ENCODE measurements at places on chromosomes 3 and 15.
A peak's percentile ranks its signal among the peaks of the same experiment; 100 is the strongest.

DNA sequence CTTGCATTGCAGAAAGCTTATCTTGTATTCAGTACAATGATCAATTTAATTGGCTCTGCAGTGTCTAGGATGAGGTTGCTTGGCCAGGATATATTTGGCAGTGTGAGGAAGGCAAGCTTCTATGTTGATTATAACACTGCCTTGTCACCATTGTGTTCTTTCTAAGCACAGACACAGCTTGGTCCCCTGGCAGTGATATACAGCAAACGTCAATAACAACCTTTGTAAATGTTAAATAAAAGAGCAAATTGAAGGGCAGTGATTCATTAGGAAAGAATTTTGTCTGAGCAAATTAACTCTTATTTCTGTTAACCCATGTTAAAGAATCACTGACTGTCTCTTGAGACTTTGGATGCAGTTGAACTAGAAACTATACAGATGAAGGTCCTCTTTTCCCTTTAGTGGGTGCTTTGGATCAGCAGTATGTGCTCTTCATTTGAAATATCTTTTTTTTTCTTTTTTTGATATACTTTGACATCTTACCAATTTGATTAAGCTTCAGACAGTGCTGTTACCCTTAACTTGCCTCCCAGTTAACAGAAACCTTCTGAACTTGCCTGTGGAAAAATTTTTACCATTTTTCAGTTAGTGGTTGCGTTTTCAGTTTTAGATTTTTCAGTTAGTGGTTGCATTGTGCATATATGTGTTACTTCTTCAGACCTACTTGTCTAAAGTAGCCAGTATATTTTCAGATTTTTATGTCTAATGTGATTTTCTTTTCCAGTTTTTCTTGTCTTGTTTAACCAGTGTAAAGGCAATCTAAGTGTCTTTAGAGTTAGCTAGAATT is 199.8 kb downstream of the TCF12 start:
- DNase-seq = no peak

GRCh38 chr3:179323197-179324110 is 623 bp downstream of the ZNF639 start:
- DNase-seq = peak; percentile 66

DNA sequence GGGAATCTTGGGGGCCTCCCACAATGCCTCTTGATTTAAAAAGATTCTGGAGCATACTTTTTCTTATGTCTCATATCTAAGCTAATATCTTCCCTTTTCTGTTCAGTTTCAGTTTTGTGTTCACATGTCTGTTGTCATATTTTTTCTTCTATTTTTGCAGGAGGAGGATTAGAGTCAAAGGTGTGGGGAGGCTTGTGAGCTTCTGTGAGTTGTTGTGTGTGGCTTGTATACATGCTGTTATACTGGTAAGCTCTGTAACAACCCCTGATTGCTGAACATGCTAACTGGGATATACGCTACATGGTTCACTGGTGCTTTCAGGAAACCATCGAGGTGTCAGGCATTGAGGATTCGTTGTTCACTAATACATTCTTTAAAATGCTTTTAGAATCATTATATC is 83.5 kb downstream of the SLC25A26 start:
- no peak for DNase-seq

GRCh38 chr3:31785286-31785685 is 195.8 kb downstream of the OSBPL10 start:
- DNase-seq = no peak

GRCh38 chr15:83123529-83123928 is 16.1 kb downstream of the TM6SF1 start:
- DNase-seq = no peak

- DNase-seq = peak; percentile 70
These were observed 14.6 kb downstream of the XIRP1 start for GRCh38 chr3:39177708-39178332.

DNA sequence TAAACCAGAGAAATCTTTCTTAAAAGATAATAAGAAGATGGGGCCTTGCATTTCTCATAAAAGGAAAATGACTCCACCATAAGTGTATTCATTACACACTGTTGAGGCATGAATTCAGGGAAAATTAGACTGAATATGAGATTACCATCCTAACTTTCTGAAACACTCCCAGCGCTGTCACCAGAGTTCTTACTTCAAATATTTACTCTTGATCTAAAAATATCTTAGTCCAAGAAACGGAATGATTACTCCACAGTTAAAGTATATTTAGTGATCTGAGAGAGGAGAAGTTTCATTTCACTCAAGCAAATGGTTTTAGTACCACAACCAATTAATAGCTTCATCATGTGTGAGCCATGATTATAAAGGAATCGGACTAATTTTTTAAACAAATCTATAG is 300.3 kb downstream of the ZBTB20 start:
- no peak for DNase-seq

GRCh38 chr3:138314751-138315150 is 14.9 kb downstream of the NME9 start:
- no peak for DNase-seq

- DNase-seq = no peak
These were observed 78.4 kb upstream of the WNT5A start for GRCh38 chr3:55565521-55565920.

GRCh38 chr15:37099319-37100108 is 835 bp downstream of the MEIS2 start:
- DNase-seq = no peak

- DNase-seq = no peak
These were observed 38.3 kb upstream of the INO80 start for GRCh38 chr15:41154412-41154811.

DNA sequence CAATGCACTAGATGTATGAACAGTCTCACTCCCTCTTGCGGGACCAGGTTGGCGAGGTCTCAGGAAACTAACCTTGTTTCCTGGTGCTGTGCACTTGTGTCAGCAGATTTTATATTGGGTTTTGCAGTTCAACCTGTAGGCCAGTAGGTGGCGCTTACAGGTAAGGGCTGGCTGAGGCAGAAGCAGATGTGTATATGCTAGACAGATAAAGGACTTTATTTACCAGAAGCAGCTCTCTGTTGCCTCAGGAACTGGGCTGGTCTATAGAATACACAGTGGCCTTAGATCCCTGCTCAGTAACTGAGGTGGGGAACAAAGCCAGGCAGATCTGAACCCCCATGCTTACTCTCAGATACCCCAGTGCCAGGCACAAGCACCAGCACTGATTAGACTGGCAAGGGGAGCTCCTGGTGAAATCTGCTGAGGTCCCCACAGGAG is 296.8 kb downstream of the DOCK3 start:
- DNase-seq = peak; percentile 45

DNA sequence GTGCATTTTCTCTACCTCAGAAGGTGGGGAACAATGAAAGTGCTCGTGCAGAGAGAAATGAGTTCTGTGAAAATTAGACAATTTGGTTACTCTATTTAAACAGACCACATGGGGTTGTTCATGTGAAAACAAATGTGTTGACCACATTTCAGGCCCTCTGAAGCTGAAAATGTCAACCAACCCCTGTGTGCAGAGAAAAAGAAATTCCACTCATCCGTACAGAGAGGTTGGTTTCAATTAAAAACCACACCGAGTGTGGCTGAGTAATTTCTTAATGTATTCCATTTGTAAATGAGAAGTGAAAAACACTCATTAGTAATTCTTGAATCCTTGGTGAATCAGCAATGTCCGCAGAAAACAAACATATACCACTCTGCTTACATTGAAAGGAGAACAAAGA is 46.9 kb upstream of the SLC7A14 start:
- no peak for DNase-seq

DNA sequence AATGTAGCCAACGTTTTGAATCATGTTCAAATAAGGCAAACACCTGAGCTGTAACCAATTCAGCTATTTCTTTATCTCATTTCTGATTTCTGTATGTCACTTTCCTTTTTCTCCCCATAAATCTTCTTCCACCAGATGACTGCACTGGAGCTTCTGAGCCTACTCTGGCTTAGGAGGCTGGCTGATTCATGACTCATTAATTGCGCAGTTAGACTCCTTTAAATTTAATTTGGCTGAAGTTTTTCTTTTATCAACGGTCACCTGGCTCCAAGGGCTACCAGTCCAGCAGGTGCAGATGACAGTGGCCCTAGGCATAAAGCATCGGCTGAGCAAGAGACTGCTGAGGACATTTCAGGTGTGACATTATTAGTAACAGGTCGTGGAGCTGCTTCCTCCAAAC is 39.6 kb upstream of the ITGA11 start:
- no peak for DNase-seq

- DNase-seq = no peak
These were observed 108.6 kb downstream of the TMEM266 start for GRCh38 chr15:76168237-76168984.

DNA sequence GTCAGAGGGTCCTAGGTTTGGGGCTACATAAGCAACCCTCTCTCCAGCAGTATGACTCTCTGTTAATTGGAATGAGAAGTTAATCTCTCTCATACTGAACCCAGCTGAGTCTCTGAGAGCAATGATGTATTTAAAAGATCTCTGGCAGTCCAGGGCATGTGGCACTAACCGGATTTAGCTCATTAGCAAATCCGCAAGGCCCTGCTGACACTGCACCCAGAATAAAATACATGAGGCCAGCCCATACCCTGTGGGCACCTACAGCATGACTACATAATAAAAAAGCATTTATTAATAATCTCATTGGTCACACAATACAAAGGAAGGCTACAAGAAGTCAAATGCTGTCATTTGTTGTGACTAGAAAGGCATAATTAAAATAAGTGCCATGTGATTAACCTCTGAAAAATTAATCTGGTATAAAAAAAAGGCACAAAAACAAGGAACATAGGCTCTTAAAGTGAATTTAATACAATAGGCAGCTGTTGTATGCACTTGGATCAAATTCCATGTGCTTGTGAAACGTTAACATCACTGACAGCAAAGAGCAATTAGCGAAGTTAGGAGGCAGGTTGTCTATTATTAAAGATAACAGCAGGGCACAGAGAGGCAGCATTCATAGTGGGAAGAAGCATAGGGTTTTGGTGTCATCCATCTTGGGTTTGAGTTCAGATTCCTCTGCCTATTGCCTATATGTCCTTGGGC is 381.2 kb downstream of the WDR72 start:
- no peak for DNase-seq

DNA sequence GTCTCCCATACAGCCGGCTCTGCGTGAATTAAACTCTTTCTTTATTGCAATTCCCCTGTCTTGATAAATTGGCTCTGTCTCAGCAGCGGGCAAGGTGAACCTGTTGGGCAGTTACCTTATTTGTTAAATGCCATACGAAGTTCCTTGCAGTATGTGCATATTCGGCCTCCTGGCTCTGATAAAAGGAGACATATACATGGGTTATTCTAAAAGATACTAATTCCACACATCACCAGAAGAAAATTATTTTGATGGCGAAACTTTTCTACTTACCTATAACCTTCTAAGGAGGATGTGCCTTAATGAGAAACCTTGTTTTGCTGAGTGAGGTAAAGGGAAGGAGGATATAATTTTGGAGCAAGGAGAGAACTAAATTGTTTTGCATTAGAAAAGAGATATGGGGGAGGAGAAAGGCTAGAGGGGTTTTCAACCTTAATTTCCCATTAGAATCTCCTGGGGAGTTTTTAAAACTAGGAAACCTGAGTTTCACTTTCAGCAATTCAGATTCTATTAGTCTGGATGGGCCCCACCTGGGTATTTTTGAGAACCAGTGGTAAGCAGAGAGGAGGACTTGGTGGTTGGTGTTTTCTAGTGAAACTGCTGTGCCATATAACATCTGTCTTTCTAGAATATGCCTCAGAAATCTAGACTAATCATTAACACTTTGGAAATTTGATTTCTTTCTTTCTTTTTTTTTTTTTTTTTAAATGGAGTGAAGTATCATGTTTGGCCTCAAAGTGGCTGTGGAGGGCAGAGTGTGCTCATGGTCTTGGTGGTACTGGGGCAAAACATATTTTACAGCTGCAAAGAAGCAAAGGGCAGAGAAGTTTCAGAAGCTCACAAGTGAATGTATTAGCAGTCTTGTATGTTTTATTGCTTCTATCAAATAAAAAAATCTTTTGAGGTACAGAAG is 23.0 kb downstream of the NANOGP8 start:
- no peak for DNase-seq

DNA sequence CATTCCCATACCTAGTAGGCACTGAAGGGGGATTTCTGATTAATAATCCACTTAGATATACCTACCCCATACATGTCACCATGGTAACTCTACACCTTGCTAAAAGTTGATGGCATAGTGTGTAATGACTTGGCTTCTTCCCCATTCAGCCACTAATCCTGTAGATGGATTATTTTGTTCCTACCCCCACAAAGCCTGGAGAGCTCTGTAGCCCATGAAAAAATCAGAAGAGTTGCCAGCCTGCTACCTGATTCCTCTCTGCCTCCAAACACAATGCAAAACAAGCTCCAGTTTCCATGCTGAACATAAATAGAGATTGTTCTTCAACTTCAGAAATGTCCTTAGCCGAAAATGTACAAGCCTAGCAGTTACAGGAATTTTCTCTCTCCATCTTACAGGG is 98.9 kb upstream of the PFN2 start:
- no peak for DNase-seq

GRCh38 chr3:82186017-82186416 is 424.6 kb upstream of the GBE1 start:
- DNase-seq = no peak

GRCh38 chr3:23496165-23496564 is 293.0 kb downstream of the UBE2E2 start:
- no peak for DNase-seq

DNA sequence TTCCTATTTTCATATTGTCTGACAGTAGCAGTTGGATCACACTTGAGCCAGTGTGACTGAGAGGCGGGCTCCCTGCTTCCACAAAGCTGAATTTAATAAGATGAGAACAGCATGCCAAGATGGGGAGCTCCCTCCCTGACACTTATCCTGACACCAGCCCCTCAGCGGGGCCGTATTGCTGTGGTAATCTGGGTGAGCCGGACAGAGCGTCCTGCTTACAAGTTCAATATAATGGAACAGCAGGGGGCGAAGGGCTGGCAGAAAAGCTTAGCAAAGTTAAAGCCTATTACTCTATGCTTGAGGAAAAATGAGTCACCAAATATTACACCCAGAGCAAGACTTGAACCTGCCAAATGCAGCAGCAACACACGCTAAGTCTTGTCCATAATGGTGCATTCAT is 163.8 kb upstream of the CMC1 start:
- DNase-seq = no peak

GRCh38 chr15:64008177-64008576 is 38.1 kb downstream of the DAPK2 start:
- DNase-seq = no peak

GRCh38 chr15:45743426-45744235 is 108.8 kb downstream of the SQOR start:
- no peak for DNase-seq

GRCh38 chr3:108006077-108006771 is 84.6 kb downstream of the CD47 start:
- DNase-seq = no peak

- no peak for DNase-seq
These were observed 3.5 kb downstream of the VIPR1 start for GRCh38 chr3:42505849-42506410.

- DNase-seq = no peak
These were observed 156.3 kb downstream of the KBTBD8 start for GRCh38 chr3:67154429-67154828.

- DNase-seq = no peak
These were observed 988 bp upstream of the NFKBIZ start for GRCh38 chr3:101848326-101848725.

GRCh38 chr3:10942690-10943205 is 49.8 kb upstream of the SLC6A1 start:
- DNase-seq = no peak

Data from activated T-cell treated with anti-CD3 and anti-CD28 coated beads, Interleukin-2, amount 50 U/mL, for 72 hours (primary cell).